Stimulated activated CD8-positive, alpha-beta memory T cell treated with anti-CD3 and anti-CD28 coated beads, Interleukin-7, amount 100 ng/mL, for 1 hour (primary cell): ENCODE measurements at places on chromosomes 11 and 22.

- no peak for DNase-seq
These were observed 13.9 kb upstream of the TP53AIP1 start for GRCh38 chr11:128956401-128957201.

DNA sequence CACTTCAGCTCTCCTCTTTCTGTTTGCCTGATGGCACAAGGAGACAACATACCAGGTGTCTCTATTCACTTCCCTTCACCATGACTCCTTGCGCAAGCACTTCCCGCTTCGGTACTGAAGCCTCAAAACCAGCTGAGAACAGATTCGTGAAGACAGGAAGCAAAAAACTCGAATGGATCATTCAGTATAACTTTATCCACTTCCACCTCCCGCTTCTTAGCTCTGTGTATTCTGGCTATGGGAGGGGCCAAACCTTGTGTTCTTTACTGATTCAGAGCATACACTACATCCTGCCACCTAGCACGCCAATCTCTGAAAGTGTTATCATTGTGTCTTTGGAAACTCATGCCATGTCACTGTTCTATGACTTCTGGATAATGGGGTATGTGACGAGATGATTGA is 62.2 kb upstream of the ADA2 start:
- no peak for DNase-seq

GRCh38 chr22:22588485-22589164 is 29.6 kb upstream of the PRAME start:
- no peak for DNase-seq

GRCh38 chr11:78347956-78348355 is 69.7 kb downstream of the GAB2 start:
- no peak for DNase-seq

DNA sequence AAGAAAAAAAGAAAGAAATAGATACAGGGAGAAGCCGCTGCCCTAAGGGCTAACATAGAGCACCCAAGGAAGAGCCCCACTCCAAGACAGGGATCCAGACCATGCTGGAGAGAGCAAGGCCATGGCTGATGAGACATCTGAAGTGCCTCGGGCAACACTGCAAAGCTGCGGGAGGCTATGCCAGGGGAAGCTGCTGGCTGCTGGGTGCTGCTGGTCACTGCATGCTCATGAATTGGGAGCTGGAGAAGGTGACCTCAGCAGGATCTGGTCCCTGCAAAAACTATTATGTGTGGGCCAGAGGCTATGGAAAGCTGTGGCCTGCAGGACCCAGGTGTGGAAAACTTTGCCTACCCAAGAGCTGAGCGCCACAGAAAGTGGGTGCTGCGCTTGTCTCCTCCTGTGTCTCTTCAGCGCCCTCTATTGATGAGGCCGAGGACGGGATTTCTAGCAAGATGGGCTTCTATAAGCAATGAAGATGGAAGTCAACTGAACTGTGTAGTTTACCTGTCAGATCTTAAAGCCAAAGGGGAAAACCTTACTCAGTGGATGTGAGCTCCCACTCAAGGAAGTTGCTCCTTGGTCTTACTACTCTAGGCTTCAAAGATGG is 17.3 kb upstream of the SLC29A2 start:
- peak; percentile 22 for DNase-seq

GRCh38 chr22:23054531-23055257 is 15.6 kb upstream of the GNAZ start:
- no peak for DNase-seq

DNA sequence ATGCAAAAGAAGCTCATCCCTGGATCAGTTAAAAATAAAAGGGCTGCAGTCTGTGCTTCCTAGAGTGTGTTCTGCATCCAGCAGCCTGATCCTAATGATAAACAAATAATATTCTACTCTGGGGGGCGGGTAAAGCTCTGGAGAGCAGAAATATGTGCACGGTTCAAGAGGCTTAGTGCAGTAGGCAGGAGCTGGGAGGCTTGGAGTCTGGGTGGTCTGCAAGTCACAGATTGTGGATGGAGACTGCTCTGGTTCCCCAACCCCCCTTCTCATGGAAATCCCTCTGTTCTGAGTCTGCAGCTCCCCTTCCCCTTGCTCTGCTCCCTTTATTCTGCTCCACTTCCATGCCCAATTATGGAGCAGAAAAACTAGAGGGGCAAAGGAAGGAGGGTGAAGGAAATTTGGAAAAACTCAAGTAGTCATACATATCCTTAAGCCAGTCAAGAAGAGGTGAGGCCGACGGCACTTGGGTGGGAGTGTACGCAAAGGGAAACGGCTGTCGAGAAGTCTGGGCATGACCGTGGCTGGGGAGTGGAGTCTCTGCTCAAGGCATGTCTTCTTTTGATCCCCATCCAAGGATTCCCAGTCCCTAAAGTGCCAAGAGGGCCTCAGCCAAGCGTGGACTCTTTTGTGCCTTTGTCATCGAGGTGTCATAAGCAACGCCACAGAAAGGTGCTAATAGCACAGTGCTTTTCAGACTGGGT is 16.3 kb upstream of the CLMP start:
- no peak for DNase-seq

DNA sequence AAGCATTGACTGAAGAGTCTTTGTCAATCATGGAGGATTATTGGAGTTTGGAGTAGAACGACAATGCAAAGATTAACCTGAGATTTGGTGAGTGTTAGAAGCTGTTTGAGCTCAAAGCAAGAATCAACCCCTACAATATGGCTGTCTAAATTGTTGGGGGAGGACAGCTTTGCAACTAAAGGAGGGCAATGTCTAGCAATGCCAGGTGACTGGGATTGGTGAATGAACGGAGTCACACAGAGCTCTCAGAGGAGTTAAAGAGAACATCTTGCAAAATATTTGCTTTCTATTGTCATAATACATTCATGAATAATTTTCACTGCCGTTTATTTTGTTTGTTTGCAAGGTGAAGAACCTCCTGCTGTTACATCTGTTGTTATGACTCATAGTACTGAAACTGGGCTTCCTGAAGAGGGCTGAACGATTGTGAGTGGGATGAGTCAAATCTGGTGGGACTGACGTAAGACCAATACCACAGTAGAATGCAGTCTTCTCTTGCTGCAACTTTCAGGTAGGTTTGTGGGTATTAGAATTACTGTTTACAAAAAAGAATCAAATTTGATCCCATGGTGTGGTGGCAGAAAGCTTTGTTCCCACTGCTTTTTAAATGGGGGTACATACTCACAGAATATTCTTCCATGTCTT is 281.9 kb downstream of the CADM1 start:
- no peak for DNase-seq

DNA sequence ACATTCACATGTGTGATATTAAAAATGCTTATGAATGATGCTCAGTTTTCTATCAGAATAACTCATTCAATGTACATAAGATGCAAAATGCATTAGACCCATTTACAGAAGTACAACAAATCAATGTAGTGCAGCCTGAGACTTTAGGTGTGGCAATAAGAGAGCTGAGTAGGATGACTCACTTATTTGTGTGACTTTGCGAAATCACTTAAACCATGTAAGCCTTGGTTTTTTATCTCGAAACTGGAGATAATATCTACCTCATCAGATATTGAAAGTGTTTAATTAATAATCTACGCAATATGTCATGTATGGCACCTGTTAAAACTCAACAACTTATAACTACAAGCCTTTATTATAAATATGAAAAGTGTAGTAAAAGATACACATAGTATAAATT is 105.7 kb upstream of the LUZP2 start:
- DNase-seq = no peak

GRCh38 chr11:86637988-86638387 is 34.4 kb downstream of the ME3 start:
- no peak for DNase-seq

DNA sequence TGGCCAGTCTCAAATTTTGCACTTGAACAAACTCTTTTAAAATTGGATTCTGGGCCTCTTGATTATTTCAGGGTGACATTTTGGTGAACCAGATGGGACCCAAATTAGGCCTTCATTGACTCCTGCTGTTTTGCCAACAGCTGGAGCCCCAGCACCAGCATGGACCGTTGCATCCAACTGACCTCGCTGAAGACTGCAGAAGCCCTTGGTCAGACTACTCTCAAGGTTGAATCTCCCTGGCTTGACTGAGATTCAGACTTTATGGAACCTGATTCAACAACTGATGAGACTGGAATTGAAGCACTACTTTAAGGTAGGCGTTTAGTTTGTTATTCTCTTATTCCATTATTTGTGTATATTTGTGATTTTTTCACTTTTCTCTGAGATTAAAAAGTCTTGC is 41.7 kb downstream of the NARS2 start:
- DNase-seq = no peak

- DNase-seq = no peak
These were observed 2.1 kb downstream of the HBD start for GRCh38 chr11:5232176-5232575.

- no peak for DNase-seq
These were observed 12.5 kb upstream of the C1QTNF4 start for GRCh38 chr11:47606731-47607130.

DNA sequence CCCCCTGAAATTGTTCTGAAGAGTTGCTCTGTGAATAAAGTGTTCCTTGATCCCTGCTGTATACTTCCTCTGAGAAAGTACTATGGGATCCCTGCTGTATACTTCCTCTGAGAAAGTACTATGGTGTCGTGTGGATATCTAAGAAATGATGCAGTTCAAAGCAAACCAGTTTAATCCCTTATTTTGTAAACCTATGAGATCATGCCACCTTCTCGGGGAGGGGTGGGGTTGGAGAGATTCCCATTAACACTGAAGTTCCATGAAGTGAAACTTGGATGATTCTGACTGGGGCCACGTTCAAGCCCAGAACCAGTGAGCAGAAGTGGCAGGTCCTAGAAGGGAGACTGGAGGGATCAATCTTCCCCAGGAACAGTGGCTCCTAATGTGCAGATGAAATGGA is 13.0 kb upstream of the TP53AIP1 start:
- no peak for DNase-seq

GRCh38 chr11:61133956-61134662 is 27.1 kb downstream of the VPS37C start:
- no peak for DNase-seq

GRCh38 chr11:84594602-84595001 is 1032.5 kb downstream of the DLG2 start:
- DNase-seq = no peak

DNA sequence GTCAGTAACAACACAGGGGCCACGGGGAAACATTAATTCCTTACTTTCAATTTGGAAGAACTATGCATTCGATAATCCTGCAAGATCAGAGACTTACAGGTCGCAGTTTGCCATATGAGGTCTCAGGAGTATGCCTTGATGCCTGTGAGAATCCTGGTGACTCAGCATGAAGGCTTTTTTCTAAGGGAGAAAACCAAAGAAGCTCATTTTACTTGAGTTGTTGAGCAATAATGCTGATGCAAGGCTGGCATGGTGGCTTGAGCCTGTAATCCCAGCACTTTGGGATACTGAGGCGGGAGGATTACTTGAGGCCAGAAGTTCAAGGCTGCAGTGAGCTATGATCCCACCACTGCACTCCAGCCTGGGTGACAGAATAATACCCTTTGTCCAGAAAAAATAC is 26.6 kb downstream of the ATG16L2 start:
- DNase-seq = no peak

DNA sequence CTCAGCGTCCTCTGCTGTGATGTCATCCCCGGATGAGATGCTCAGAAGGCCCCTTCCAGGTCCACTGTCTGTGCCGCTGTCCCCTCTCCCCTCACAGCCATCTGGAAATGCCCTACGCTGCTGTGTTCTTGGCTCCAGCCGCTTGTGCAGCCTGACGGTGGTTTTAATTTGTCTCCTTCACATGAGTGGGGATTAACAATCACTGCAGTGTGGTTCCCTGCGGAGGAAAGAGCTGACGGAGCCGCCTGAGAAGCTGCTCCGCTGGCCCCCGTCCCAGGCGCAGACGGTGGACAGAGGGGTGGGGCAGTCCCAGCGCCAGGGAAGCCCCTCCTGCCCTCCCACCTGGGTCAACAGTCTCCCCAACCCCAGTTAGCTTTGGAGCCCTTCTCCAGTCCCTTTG is 67.5 kb upstream of the PHF21B start:
- no peak for DNase-seq

DNA sequence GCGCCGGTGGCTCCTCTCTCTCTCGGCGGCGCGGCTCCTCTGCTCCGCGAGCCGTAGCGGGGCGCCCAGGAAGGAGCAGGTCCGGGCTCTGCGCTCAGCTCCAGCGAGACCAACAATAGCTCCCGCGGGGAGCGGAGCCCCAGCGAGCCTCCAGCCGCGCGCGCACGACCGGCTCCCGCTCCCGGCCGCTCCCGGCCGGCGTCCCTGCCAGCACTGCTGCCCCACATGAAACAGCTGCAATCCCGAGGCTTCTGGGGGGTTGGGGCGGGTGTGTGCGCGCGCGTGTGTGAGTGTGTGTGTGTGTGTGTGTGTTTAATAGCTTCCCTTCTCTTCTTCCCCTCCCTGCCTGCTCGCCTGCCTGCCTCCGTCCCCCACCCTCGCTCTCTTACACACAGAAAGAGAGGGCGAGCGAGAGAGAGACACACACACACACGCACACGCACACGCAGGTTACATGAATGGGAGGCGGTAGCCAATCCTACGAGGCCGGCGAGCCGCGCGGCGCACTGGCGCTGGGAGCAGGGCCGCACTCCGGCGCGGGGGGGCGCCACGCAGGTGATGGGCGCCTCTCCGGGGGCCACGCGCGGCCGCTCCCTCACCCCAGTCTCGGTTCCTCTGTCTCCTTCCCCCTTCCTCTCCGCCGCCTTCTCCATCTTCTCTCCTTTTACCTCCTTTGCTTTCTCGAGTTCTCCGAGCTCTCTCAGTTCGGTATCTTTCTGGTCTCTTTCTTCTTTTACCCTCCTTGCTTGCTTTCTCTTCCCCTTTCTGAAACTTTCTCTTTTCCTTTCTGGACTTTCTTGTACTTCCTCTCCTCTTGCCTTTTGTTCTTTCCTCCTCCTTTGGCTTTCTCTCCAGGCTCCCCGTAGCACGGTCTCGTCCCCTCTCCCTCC is at the start of gene TENM4:
TSS of gene TENM4 (minus strand) at position 460 of the 890 bp plus-strand sequence. CDS start 371,086 bp downstream, outside the sequence.
- no peak for DNase-seq

GRCh38 chr22:45805413-45805812 is 133.8 kb downstream of the ATXN10 start:
- no peak for DNase-seq

GRCh38 chr11:78350646-78351165 is 66.9 kb downstream of the GAB2 start:
- no peak for DNase-seq

- DNase-seq = no peak
These were observed 1.8 kb upstream of the FLI1 start for GRCh38 chr11:128691802-128692752.

- no peak for DNase-seq
These were observed 8.8 kb downstream of the SCUBE1 start for GRCh38 chr22:43334378-43334777.

DNA sequence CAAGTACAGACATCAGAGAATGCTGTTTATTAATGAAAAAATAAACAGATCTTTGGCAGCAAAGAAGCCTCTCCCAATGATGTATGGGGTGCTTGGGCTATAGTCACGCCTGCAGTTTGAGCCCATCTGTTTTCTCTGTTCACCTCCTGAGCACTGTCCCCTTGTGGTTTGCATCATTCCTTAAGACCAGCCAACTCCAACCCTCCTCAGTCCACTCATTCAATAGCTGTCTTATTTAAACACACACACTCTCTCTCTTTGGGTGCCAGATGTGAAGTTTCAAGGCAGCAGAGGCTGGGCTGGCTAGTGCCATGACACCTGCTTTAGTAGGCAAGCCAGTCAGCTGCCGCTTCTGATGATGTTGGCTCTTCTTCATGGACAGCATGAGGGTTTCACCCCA is 58.1 kb downstream of the POLD3 start:
- no peak for DNase-seq
